ENCODE measurements at places on chromosomes 1 and 21.

DNA sequence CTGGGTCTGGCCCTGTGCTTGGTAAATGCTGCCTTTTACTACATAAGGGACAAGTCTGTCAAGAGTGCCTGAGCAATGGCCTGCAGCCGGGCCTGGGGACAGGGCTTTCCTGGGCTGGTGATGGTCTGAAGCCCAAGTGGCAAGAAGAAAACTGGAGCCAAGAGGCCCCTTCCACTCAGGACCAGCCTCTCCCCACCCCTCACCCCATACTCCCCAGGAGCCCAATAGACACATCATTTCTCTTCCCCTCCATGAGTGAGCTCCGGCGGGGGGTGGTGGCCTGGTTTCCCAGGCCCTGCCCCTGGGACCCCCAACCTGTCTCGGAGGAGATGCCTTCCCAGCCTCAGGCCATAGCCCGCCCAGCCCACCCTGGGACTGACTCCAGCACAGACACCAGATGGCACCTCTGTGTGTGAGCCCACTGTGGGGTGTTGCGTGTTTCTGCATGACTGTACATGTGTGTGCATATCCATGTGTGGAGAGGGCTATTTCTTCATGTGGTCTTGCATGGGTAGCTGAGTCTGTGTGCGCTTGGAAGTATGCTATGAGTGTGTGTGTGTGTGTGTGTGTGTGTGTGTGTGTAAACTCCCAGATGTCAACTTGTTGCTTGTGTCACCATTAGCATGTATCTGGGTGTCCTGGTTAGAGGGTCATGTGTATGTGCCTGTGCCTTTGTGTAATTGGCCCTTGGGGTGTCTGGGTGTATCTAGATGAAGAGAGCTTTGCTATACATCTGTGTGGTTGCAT is 14.3 kb upstream of the LRP8 start:
- no peak for DNase-seq

GRCh38 chr1:67747671-67748546 is 62.9 kb downstream of the GADD45A start:
- no peak for DNase-seq

DNA sequence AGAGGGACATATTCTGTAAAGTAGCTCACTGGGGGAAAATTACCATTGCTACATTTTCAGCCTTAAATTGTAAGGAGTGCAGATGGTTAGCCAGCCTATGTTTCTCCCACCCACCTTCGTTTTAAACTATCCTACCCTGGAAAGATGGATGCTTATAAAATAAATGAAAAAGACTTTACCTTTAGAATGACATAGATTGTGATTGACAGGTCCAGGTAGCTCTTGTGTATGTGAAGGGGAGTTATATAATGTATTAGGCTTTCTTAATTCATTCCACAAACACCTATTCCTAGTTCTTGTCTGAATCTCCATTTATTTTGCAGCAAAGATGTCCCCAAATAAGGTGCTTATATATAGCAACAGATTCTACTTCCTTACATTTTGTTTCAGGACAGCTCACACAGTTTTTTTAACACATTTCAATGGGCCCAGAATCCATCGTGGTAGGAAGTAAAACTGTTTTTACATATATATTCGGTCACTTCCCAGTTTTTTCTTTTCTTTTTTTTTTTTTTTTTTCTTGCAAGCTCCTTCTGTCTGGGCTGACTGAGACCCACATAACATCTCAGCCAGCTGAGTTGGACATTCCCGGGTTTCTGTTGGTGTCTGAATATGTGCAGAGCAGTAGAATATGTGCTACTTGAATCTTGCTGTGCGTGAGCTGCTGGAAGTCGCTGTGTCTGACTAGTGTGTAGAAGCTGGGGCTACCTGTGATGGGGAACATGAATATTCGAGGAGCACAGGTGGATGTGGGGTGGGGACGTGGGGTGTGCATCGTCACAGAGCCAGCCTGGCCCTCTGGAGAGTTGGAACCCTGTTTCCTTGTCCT is 27.8 kb downstream of the UCK2 start:
- no peak for DNase-seq

DNA sequence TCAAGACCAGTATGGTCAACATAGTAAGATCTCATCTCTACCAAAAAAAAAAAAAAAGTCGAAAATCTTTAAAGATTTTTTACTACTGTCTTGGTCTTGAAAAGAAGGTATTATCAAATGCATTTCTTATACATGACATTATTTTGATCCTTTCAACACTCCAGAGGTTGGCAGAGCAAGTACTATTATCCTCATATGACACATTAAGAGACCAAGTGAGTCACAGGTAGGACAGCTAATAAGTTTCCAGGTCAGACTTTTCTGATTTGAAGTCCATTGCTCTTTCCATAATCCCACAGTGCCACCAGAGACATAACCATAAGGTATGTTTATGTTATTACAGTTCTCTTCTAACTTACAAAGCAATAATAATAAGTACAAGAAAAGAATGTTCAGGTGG is 15.2 kb downstream of the DBT start:
- DNase-seq = no peak

DNA sequence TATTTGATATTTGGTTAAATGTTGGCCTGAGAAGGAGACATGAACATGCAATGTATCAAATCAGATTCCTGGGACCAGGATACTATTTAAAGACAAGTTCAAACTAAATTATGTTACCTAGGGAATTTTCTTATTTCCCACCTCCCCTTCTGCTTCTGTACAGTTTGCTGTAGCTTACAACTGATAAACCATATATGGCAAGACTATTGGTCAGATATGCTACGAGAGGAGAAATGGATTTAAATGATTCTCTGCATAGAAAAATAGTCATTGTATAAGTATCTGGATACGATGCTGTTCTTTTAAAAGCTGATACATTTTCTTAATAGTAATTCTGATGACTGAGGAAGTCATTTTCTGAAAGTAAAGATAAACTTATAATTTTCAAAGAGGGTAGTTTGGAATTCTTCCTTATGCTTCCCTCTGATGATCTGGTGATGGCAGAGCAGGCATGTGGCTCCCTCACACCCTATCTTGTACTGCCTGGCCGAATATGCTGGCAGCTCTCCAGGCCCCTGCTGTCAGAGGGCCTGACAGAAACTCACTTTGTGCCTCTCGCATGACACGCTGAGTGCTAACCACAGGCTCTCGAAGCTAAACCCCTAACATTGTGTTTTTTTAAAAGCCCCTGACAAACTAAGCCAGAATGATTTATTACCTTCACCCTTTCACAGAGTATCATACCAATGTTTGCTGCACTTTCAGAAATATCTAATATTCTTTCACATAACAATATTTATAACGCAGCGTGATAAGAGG is 19.4 kb downstream of the RRP15 start:
- DNase-seq = no peak

DNA sequence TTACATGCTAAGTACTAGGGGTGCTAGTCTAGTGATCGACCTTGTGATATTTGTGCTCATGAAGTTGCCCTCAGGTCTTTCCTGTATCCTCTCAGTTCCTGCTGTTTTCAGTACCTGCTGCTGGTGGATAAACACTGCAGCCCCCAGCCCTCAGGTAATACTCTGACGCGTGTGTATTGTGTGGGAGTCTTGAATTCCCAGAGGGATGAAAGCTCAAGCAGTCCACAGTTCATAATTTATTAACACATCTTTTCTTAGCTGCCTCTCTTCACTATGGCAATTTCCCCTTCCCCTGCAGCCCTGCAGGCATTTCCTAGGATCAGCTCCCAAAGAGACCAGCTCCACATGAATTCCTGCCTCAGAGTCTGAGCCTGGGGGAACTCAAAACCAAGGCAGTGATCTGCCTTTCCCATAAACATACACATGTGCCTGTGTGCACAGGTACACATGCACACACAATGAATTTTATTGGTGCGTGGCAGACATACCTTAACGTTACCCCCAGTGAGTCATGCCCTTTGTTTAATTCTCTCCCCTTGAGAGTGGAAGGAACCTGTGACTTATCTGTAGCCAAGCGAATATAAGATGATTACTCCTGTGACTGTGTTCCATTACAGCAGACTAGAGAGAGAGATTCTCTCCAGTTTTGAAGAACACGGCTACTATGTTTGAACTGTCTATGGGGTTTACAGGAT is 14.1 kb upstream of the HMGCS2 start:
- DNase-seq = no peak

GRCh38 chr1:13616234-13616633 is 32.6 kb downstream of the PDPN start:
- DNase-seq = no peak

DNA sequence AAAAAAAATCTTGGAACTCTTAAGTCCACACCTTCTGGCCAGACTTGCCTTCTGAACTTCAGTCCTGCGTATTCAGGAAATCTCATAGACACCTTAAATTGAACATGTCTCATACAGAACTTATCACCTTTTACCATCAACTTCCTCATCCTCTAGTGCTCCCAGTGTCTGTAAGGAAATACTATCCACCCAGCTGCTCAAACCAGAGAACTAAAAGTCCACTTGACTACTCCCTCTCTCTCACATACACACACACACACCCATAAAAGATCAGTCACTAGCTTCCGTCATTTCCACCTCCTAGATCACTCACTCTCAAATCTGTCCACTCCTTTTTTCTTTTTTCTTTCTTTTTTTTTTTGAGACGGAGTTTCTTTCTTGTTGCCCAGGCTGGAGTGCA is 10.9 kb upstream of the CAP1 start:
- no peak for DNase-seq

- no peak for DNase-seq
Measured at GRCh38 chr1:1399872-1400575, 889 bp upstream of the CCNL2 start.

DNA sequence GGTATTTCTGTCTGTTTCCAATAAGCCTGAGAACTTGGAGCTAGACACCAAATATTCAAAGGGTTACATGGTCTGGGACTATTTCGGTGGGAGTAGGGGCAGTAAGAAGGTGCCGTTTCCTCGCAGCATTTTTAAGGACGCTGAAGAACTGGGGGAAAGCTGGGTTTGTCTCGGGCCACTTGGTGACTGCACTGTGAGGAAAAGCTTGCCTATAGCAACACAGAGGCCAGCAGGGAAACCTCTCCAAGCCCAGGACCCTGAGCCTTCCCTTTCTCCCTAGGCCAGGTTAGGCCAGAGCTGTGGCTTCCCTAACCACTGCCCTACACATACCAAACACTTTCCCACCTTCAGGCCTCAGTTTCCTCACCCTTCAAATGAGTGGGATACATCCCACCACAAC is 3.3 kb downstream of the GLIS1 start:
- no peak for DNase-seq

DNA sequence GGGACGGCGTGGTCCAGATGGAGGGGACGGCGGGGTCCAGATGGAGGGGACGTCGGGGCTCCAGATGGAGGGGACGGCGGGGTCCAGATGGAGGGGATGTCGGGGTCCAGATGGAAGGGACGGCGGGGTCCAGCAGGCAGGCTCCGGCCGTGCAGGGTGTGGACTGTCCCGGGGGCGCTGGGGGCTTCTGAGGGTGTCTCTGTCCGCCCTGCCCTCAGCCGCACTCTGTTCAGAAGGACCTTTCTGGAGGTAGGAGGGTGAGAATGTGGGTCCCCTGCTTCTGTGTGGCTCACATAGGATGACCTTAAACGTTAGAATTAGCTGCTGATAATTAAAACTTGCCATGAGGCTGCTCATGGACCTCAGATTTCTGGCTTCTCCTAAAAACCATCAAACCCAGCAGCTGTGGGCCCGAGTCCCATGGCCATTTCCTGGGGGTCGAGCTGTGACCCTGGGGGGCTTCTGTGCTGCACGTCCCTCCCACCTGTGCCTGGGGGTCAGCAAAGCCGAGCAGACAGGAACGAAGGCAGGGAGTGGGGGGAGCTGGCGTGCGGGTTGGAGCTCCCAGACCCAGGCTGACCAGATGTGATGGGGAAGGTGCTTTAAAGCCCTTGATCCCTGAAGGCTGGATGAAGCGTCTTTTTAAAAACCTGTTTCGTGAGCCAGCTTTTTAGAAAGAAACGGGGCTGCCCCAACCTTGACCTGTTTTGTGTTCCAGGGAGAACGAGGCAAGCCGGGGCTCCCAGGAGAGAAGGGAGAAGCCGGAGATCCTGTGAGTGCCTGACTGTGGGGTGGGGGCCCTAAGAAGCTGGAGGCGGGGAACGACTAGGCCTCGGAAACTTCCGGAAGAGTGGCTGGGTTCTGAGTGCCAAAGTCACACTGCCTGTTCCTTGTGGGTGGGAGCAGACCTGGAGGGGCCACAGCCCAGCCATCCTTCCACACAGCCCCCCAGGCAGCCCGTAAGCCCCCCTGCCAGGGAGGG is 7.1 kb downstream of the COL6A1 start:
- DNase-seq = no peak

DNA sequence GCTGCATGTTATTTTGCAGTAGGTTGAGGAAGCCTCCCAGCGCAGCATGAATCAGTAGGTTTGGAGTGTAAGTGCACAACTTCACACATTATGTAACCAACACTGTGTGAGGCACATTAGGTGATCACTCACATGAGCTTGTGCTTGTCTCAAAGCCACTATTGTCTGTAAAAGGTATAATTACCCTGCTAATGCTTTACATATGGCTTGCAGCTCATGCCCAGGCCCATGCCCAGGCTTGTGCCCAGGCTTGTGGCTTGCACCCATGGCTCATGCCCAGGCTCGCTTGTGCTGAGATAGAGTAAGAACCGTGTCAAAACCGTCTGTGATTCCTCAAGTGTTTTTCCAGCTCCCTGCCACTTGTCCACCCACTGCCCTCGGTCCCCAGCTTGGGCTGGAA is 596.3 kb downstream of the LTN1 start:
- DNase-seq = no peak

GRCh38 chr1:113027449-113027848 is 45.5 kb upstream of the LRIG2 start:
- DNase-seq = no peak

DNA sequence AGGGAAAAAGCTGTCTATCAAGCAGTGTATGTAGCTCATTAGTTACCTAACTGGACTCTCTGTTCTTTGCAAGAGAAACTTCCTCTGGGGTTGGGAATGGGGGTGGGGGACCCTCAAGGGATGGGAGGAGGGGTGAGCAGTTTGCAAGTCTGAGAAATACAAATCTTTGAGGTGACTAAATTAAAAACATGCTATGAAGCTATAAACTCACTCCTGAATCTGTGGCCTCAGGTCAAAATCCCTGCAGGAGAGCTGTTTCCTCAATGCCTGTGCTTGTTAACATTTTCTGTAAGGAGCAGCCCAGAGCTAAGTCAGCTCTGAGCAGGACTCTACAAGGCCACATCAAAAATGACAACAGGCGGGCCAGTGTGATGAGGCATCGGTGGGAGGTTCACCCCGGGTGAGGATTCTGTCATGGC is 32.8 kb upstream of the PTPRC start:
- no peak for DNase-seq

- DNase-seq = no peak
Measured at GRCh38 chr1:53619367-53620060, 119.5 kb downstream of the GLIS1 start.

- DNase-seq = no peak
Measured at GRCh38 chr21:34945288-34945687, 103.8 kb downstream of the RUNX1 start.

DNA sequence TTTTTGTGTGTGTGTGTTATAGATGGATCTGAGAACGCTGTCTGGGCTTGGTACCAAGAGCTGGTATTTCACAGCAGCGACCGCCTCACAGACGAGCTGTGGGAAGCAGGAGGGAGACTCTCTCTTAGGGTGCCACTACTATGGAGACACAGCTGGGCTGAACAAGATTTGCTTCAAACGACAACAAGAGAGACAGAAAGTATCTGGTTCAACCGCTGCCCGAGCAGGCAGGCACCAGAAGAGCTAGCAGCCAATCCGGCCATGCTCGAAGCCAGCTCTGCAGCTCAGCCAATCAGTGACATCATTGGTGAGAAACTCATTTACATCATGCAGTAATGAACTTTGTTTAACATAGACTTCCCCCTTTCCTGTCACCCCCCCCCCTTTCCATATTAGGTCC is 341.3 kb downstream of the USP25 start:
- DNase-seq = no peak
